Ovary (tissue), 10 donors: ENCODE measurements at places on chromosomes 6 and 20. TPM values are rescaled to one million over a fixed set of nuclear protein-coding genes. Genes with fewer than 3 reads are reported as not detected.

RBBP8NL gene
- not detected for polyA plus RNA-seq

SLC35D3 gene
- not detected for polyA plus RNA-seq

TRIM10 gene
- polyA plus RNA-seq: not detected

CST5 gene
- not detected for polyA plus RNA-seq

AGER gene
- polyA plus RNA-seq: 5.9 TPM

BPIFB1 gene
- polyA plus RNA-seq: not detected

SEC63 gene
- polyA plus RNA-seq: 88.2 TPM

AHCY gene
- polyA plus RNA-seq: 97.7 TPM

TNF gene
- polyA plus RNA-seq: not detected

HM13 gene
- polyA plus RNA-seq: 72.6 TPM

KCNQ2 gene
- polyA plus RNA-seq: not detected

EFCAB8 gene
- not detected for polyA plus RNA-seq

SALL4 gene
- polyA plus RNA-seq: 0.03 TPM

TUBB1 gene
- 0.17 TPM for polyA plus RNA-seq

RNF5 gene
- polyA plus RNA-seq: 88.6 TPM

FAM209B gene
- polyA plus RNA-seq: not detected

SLC12A5 gene
- 2.2 TPM for polyA plus RNA-seq

COL12A1 gene
- polyA plus RNA-seq: 165 TPM

SNX3 gene
- polyA plus RNA-seq: 437 TPM

ERVFRD-1 gene
- not detected for polyA plus RNA-seq

PTGIS gene
- 42.4 TPM for polyA plus RNA-seq

ADAM33 gene
- polyA plus RNA-seq: 34.1 TPM

SPDEF gene
- polyA plus RNA-seq: 0.11 TPM

MAP3K7 gene
- polyA plus RNA-seq: 14.1 TPM

COL9A1 gene
- polyA plus RNA-seq: 0.04 TPM

NR2E1 gene
- 0.02 TPM for polyA plus RNA-seq

FRK gene
- polyA plus RNA-seq: 0.75 TPM

C6orf52 gene
- polyA plus RNA-seq: 0.73 TPM

C6orf58 gene
- not detected for polyA plus RNA-seq

RNF182 gene
- 0.67 TPM for polyA plus RNA-seq

PRRT1 gene
- polyA plus RNA-seq: 16.3 TPM

CD109 gene
- polyA plus RNA-seq: 1.2 TPM

ARMH2 gene
- polyA plus RNA-seq: not detected

ZNF334 gene
- 10.7 TPM for polyA plus RNA-seq

NCOA6 gene
- polyA plus RNA-seq: 14.0 TPM

PGC gene
- polyA plus RNA-seq: not detected

MYLK4 gene
- 0.52 TPM for polyA plus RNA-seq

DYNLT2 gene
- polyA plus RNA-seq: 2.9 TPM

MAFB gene
- 6.9 TPM for polyA plus RNA-seq

LY86 gene
- 2.4 TPM for polyA plus RNA-seq

OPN5 gene
- polyA plus RNA-seq: not detected

ZSCAN23 gene
- polyA plus RNA-seq: 2.0 TPM

CST2 gene
- 0.28 TPM for polyA plus RNA-seq

TBX18 gene
- polyA plus RNA-seq: 7.2 TPM

SPATA25 gene
- polyA plus RNA-seq: 7.1 TPM

ETV7 gene
- 1.1 TPM for polyA plus RNA-seq
